ENCODE measurements at places on chromosomes 2 and 18. TPM values are rescaled to one million over a fixed set of nuclear protein-coding genes. Genes with fewer than 3 reads are reported as not detected.

Gene CPLX4
- not detected for total RNA-seq

Gene GAREM1
- total RNA-seq = 15.4 TPM

Gene SPP2
- total RNA-seq = not detected

Gene SOX11
- total RNA-seq = not detected

GRCh38 chr18:12043811-12044210, 49.8 kb upstream of the ANKRD62 start:
- DNase-seq = no peak

DNA sequence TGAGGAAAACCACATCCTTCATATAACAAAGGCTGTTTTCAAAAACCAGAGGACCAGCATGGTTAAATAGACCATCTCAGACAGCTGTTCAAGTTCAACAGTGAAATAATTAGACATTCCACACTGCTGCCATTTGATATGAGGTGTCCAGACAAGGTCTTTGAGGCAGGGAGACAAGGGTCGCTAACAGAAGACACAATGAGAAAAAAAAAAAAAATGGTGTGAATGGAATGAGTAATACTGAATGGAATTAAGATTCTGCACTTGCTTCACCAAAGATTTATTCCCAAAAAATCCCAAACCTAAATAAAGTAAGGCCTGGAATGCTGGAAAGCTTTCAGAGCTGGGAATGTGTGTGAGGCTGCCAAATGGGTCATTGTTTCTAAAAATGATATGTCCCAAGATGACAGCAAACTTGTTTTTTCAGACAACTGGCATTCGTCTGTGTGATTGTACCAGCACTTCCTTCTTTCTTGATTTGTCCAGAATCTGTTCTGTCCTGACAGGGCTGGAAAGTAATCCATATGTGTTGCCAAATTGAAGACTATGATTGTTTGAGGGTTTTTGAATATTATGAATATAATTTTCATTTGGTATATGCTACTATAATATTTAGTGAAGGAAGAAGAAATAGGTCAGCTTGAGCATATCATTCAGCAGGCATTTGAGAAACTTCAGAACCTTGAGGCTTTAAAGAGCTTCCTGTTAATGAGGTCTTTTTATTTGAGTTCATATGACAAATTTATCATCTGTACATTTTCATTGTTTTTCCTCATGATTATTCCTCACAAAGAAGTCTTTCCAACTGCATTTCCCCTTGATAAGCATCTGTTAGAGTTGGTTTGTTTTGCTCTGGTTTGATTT, 85.2 kb upstream of the ITGA4 start:
- no peak for DNase-seq

- DNase-seq = no peak
Measured at GRCh38 chr2:182903566-182903965, 37.1 kb upstream of the FRZB start.

DNA sequence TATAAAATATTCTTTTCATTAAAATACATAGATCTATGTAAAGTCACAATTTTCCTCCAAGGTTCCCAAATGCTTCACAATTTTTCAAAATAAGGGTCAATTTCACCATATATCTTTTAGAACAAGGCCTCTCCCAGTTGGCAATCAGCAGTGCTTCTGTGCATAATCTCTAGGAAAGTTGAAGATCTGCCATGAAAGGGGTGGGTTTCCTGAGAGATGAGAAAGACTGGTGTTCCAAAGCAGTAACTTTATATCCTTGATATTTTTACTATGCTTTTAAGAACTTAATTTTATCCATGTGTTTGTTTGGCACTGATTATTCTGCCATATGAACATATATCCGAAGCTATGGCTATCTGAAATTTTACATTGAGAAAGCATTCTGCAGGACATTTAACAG, 199.4 kb upstream of the CYP26B1 start:
- DNase-seq = no peak

DNA sequence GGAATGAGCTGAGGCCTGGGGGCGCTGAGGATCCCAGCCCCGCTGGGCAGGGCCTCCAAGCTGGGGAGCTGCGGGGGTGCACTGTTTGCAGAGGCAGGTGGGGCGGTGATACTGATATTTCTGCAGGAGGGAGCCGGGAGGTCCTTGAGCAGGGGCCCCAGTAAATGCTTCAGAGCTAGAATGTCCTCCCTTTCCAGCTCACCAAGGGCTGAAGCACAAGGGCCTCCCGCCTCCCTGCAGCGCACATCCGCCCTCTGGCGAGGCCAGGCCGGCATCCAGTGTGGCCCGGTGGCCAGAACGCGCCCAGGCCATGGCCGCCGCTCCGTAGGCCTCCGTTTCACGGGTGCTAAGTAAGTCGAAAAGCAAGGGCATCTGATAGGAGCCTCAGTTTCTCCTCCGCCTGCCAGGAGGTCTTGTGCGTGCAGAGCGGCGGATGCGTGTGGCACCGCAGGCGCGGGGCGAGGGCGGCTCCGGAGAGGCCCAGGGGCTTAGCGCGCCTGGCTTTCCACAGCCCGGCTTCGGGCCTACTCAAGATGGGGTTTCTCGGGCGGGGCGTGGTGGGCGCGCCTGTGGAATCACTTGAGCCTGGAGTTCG, 29.5 kb upstream of the CHMP1B start:
- no peak for DNase-seq

- no peak for DNase-seq
Measured at GRCh38 chr18:59029663-59030429, 109.8 kb upstream of the SEC11C start.

DNA sequence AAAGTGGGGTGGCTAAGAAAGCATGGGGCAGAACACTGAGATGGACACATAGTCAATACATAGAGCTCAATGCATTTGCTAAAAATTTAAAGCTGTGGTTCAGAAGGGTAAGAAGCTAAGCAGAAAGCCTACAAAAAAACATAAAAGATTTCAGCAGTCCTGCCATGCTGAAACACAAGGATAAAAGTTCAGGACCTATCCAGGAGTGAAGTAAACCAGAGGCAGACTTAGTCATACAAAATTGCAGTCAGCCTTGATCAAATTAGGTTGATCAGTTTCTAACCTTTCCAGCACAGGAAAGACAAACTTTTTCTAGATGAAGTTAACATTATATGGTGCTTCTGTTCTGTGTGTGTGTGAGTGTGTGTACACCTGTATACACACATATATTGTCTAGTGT, 120.8 kb upstream of the RBMS1 start:
- no peak for DNase-seq

- DNase-seq = no peak
Measured at GRCh38 chr2:1744446-1745170, at the start of gene PXDN. Gene PXDN (minus strand): TSS chr2:1744515. CDS start chr2:1744455, 60 bp downstream.

DNA sequence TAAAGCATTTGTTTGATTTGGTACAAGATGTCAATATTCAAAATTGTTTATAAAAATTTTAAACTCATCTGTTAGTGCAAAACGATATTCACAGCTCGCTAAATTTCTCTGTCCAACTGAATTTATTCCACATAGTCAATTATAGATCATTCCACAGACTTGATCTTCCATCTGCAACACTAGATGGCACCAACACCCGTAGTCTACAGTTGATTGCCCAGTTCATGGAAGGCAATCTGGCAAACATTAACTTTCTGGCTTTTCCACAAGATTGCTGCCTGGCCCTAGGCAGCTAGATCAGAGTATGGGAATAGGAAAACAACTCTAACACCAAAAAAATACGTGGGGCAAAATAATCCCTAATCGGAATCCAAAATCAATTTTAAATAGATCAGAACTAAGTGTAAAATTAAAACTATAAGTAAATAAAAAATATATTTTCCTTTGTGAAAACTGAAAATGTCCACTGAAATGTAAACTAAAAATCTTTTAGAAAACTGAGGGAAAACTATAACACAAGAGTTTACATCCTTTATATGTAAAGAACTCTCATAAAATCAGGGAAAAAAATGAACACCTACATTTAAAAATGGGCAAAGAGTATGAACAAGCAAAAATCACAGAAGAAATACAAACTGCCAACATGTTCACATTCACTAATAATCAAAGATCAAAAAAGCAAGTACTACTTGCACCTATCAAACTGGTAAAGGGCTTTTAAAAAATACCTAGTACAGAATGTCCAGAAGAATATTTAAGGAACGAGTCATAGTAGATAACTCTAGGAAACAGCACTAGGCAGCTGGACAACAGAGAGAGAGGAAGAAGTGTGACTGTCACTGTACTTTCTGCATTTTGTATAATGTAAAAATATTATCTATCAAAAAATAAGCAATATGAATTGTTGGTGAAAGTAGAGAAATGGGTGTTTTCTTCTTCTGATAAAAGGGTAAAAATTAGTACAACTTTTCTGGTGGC, 35.0 kb downstream of the RTN4 start:
- DNase-seq = no peak

GRCh38 chr2:235105821-235106359, 154.1 kb downstream of the SH3BP4 start:
- no peak for DNase-seq

GRCh38 chr2:3807853-3808252, 104.5 kb downstream of the DCDC2C start:
- no peak for DNase-seq

DNA sequence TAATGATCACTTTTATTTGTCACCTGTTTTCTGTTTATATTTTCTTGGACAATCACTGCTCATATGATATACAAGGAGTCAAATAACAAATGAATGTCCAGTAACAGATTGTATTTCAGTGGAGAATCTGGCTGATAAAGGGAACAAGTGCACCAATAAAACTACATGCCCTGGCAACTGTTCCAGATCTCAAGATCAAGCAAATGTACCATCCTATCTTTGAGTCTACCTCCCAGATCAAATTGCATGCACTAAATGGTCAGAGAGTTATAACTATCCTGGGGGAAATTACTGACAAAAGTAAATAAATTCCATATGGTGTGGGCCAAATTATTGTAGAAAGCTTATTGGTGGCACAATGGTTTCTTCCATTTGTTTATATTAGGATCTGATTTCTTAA, 452.8 kb downstream of the MBD2 start:
- DNase-seq = no peak

DNA sequence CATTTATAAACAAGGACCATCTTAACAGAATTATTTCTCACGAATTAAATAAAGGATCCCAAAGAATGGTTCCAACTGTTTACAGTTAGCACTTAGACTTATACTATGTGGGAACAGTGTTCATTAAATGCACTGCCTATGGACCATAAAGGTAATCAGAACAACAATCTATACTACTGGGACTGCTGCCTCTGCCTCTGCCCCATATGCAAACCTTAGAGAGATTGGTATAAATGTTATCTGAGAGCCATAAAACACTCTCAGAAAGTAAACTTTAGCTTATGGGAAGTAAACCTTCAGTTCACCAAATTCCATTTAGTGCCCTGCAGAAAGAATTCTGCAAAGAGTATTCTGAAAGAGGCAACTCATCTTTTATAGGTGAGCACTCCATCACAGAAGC, 448.0 kb downstream of the NCKAP5 start:
- no peak for DNase-seq

- no peak for DNase-seq
Measured at GRCh38 chr2:172972005-172972619, 103.5 kb upstream of the MAP3K20 start.

DNA sequence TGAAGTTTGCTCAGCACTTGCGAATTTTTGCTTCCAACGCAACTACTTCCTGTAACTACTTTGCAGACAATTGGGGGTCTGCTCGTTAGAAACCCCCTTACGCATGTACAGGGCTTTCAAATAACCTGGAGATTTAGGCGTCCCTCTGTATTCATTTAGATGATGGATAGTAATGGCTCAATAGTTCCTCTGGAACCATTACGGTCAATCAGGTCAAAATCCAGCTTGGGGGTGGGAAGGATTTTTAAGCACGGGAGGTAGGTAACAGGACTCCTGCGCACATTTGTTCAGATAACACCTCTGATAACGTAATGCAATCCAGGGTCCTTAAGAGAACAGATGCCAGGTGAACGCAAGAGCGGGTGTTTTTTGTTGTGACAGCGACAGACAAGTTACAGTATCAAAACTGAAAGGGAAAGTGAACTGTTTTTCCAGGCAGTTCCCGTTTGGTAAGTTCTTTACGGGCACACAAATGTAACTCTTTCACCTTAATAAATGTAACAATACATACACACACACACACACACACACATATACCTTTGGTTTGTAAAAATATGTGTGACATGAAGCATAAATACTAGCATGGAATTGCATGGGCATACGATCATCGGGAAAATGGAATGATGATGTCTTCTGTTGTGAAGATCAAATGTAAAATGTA, 3.8 kb upstream of the OSR1 start:
- no peak for DNase-seq

DNA sequence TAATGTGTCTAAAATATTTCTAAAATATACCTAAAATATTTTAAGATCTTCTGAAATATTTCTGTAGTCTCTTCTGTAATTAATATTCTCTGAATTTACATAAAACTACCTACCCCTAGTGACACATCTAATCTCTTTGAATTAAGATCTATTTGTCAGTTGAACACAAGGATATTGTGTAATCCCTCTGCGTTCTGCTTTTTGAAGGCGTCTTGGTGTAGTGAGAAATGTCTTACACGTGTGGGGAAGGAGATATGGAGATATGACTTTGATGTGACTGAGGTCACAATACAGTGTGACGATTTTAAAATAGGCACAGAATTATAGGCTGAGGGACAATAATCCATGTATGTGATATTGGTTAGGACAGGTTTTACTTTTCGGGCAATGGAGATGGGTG, 79.8 kb downstream of the DOK6 start:
- DNase-seq = no peak

- no peak for DNase-seq
Measured at GRCh38 chr2:240395448-240395847, 40.0 kb upstream of the GPC1 start.

DNA sequence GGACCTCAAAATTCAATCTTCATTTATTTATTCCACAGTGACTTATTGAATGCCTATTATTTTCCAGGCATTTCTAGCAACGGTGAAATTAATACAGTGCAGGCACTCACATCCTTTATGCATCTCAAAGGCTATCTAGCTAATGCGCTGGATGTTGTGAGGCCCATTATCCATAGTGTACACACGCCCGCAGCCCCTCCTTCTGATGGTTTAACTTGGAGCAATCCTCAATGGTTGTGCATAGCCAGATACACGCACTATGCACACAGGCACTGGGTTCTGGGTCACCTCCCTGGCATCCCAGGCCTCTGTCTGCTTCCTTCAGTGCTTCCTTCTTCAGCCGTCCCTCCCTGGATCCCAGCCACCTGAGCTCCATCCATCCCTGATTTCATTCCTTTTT, 108.5 kb upstream of the BOD1L2 start:
- no peak for DNase-seq

DNA sequence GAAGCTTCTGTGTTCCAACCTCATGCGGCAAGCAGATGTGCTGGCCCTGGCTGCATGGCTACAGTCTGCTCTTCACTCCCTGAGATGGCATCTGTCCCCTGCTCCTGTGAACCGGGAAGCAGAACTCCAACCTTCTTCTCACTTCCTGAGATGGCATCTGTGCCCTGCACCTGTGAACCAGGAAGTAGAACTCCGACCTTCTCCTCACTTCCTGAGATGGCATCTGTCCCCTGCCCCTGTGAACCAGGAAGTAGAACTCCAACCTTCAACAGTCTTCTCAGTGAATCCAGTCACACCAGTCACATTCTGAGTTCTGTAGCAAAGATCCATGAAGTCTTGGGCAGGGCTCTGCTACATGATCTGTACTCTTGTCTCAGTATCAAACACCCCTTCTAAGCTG, 887.2 kb upstream of the KLHL29 start:
- no peak for DNase-seq
